ENCODE measurements at places on chromosomes 1 and 21.

GRCh38 chr1:243258731-243259130 is 2.9 kb downstream of the SDCCAG8 start:
- no peak for DNase-seq

GRCh38 chr1:6209661-6210580 is 4.0 kb downstream of the RNF207 start:
- no peak for DNase-seq

- DNase-seq, result no peak
Measured at GRCh38 chr1:151222130-151222529, 23.8 kb downstream of the PIP5K1A start.

GRCh38 chr1:18954270-18955071 is 2.0 kb downstream of the IFFO2 start:
- DNase-seq, result peak; percentile 56

- DNase-seq, result no peak
Measured at GRCh38 chr1:44817771-44818495, 9.6 kb downstream of the BTBD19 start.

DNA sequence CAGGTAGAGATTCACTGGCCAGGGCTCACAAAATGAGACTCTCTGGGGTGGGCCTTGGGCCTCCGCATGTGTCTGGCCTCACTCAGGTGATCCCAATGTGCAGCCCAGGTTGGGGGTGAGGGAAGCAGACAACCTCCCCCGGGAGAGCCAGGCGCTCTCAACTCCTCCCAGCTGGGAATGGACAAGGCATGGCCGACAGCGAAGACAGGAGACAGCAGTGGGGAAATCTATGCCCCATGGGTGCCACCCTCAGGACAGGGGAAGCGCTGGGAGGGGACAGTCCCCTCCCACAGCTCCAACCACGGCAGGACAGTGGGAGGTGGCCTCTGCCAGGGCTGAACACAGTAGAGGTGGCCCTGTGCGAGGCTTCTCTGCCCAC is 47.7 kb downstream of the PRDM15 start:
- DNase-seq, result no peak

GRCh38 chr1:225811622-225812487 is 1.9 kb downstream of the EPHX1 start:
- DNase-seq, result peak; percentile 30

GRCh38 chr1:6113745-6114144 is 66.4 kb downstream of the CHD5 start:
- no peak for DNase-seq

DNA sequence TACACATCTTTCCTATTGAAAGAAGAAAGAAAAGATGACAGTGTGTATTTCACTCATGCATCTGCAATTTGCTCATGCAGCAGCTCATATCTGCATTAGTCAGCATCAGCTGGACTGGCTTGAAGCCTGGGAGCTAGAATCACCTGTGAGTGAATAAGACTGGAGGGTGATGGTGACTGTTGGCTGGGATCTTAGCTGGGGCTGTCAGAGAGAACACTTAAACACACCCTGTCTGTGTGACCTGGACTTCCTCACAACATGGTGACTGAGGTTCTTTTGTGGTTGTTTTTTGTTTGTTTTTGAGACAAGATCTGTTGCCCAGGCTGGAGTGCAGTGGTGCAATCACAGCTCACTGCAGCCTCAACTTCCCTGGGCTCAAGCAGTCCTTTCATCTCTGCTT is 24.9 kb downstream of the KLHDC7A start:
- no peak for DNase-seq

DNA sequence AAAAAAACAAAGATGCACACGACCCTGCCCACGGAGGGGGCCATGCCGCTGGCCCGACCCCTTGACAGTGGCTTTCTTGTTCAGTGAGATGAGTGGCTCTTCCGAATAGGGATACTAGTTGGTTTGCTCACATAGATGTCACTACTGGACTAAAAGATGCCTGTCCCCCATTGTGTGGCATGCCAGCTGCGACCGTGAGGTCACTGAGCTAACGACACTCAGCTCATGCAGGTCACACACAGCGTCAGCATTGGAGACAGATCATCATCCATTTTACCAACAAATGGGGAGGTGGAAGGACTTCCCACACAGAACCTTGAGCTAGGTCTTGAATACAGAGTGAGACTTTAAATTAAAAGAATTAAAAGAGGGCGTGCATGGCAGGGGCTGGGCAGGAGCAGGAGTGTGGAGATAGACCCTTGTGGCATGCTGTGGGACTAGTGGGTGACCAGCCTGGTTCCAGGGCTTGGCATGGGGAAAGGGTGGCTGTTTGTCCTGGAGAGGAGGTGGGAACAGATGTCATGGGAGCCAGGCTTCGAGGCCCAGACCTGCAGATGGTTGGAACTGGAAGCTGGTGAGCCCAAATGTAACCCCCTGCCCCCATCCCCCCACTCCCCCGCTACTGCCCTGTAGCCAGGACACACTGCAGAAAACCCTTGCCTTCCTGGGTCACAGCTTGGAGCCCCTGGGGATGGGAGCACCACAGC is 12.4 kb downstream of the SLC1A7 start:
- DNase-seq, result no peak

GRCh38 chr21:41559658-41560631 is 52.0 kb upstream of the TMPRSS2 start:
- DNase-seq, result no peak

DNA sequence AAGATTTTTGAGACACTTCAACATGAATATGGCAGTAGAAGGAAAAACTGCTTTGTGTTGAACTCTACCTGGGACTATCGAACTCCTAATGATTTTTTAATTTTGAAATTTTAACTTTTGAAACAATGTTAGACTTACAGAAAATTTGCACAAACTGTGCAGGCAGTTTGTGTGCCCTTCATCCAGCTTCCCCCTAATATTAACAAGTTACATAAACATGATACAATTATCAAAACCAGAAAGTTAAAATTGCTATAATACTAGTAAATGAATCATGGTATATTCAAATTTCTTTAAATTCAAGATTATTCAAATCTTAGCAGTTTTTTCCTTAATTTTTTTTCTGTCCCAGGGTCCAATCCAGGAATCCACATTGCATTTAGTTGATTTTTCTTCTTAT is 278.9 kb downstream of the ADGRL2 start:
- no peak for DNase-seq

GRCh38 chr1:232473324-232473723 is 156.6 kb downstream of the SIPA1L2 start:
- DNase-seq, result no peak

GRCh38 chr1:225155555-225155954 is 226.1 kb downstream of the DNAH14 start:
- no peak for DNase-seq

DNA sequence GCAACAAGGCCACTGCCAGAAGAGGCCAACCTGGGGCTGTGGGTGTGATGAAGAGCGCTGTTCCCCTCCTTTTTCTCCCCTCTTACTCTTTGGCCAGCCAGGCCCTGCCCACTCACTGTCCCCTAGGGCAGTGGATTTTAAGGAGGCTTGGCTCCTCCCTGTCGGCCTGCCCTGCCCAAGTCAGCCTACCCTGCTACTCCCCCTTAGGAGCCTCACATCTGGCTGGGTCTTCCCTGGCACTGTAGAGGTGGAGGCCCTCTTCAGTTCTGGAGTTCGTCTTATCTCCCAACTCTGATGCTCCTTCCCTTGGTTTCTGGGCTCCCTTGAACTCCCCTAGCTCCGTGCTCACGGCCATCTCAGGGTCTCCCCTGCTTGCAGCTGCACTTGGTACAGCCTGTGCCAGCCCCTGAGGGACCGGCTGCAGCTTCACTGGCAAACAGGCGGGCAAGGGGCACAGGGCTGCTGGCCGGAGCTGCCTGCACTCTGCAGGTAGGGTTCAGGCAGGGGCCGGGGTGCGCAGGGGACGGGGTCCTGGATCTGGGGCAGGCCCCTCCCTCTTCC is 4.0 kb downstream of the AMPD2 start:
- no peak for DNase-seq

DNA sequence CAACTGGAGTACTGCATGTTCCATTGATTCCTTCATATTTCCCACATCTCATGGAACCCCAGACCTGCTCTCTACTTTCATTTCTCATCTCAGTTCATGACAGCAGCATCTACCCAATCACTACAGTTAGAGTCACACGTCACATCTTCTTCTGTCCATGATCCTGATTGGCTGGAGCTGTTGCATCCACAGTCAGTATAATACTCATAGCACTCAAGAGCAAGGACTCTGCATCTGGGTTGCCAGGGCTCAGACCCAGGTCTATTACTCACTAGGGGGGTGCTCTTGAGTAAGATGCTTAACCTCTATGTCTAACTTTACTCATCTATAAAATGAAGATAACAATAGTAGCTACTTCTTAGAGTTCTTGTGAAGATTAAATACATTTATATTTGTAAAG is 4.4 kb upstream of the XPR1 start:
- no peak for DNase-seq

DNA sequence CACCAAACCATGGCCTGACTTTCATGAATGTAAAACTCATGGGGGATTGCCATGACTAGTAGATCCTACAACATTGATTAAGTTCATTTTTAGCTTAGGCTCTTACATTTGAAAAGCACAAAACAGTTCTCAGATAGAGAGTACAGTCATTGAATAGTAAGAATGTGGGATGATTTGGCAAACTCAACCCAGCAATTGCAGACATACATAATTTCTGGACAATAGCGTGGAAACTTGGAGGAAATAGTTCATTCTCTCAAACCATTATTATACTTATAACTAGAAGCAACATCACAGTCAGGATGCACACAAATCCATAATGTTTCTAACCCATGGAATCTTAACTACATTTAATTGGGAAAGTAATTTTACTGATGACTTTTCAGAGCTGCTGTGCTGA is 598.2 kb downstream of the LMO4 start:
- no peak for DNase-seq

DNA sequence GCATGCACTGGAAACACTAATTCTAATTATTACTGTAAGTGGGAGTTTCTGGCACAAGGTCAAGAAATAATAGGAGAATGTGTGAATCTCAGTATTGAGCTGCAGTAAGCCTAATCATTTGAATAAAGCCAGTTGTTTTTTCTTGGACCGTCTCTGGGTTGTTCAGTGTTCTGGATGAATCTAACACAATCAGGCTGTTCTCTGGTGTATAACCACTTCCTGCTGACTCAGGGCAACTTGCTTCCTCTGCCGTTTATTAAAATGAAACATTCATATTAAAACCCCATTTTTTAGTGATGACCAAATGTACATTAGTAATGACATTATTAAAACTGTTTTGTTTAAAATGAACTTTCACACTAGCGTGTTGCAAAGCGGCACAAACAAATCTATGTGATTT is 273.1 kb upstream of the SNX7 start:
- DNase-seq, result no peak

- no peak for DNase-seq
Measured at GRCh38 chr1:205777994-205778393, 2.7 kb upstream of the RAB29 start.

DNA sequence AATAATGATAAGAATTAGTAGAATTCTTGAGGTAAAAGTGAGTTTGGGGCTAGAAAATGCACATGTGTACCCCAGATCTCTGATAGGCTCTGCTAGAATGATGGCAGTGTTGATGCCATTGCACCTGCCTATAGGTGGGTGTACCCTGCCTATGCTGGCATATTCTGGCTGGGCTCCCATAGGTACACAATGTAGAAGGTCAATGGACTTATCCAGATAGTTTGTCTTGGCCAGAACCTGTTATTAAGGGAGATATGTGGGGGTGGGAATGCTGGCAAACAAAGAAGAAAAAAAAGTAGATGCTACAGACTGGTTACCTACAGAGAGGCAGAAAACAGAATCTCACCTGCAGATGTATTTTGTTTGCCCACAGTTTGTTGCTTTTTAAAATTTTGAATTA is 14.1 kb upstream of the KLHDC8A start:
- no peak for DNase-seq

GRCh38 chr1:68339505-68339904 is 107.2 kb upstream of the WLS start:
- DNase-seq, result no peak

- DNase-seq, result no peak
Measured at GRCh38 chr1:94115254-94115899, 5.6 kb downstream of the ABCA4 start.

GRCh38 chr1:54304518-54304917 is 101.7 kb downstream of the SSBP3 start:
- DNase-seq, result no peak

DNA sequence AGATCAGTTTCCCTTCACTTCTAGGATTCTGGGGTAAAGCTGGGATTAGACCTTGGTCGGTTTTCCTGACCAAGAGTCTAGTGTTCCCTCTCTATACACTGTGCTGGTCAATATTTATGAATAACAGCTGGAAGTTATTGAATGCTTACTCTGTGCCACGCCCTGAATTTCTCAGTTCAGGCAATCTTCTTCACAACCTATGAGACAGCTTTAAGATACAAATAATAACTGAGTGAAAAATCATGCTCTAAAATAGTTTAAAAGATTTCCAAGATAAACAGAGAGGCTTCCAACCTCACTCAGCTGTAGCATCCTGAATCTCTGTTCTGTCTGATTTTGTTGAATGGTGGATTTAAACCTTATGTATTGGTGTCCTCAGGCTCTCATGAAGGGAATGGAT is 72.2 kb downstream of the GNG12 start:
- DNase-seq, result no peak

DNA sequence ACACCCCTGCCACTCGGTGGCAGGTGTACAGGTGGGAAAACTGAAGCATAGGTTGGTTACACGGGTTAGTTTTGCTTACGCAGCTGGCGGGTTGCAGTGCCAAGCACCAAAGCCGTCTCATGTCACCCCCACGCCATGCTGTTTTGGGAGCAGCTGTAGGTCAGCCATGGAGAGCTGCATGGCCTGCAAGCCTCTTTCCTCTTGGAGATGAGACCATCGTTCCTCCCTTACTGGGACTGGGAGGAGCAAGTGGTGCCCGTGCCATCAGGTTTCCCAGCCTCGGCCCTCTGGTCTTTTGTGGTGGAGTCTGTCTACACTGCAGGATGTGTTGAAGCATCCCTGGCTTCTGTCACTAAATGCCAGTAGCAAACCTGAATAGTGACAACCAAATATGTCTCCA is 46.9 kb downstream of the AJAP1 start:
- DNase-seq, result no peak

DNA sequence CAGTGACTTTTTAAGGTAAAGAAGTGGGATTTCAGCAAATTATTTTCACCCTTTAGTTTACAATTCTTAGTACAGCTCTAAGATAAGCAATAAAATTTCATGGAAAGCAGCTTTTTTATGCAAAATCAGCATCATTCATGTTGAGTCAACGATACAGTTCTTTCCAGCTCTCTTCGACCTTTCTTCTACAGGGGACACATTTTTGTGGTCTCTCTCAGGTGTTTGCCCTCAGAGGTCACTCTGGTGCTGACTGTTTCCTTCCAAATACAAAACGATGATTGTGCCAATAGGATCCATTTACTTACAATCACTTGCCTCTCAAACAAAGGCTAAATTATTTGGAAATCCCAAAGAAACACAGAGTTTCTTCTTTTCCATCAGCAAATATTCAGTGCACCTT is 51.0 kb downstream of the PSMG1 start:
- no peak for DNase-seq

DNA sequence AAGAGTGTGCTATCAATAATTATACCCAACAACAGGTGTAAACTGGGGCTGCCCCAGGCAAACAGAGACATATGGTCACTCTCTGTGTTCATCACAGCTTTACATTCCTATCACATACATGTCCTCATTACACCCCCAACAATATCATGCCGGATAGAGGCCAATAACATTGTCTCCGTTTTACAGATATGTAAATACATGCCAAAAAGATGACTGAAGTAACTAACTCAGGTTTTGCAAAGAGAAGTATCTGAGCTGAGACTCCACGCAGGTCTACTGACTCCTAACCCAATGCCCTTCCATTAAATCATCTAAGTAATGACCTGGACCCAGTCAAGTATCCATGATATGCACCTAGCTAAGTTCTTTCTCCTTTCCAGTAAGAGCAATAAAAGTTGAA is 55.0 kb downstream of the JAK1 start:
- no peak for DNase-seq
